ENCODE measurements at places on chromosomes 1 and 21. TPM values are rescaled to one million over a fixed set of nuclear protein-coding genes. Genes with fewer than 3 reads are reported as not detected.

The DNAJC6 gene
- total RNA-seq = 8.3 TPM

DNA sequence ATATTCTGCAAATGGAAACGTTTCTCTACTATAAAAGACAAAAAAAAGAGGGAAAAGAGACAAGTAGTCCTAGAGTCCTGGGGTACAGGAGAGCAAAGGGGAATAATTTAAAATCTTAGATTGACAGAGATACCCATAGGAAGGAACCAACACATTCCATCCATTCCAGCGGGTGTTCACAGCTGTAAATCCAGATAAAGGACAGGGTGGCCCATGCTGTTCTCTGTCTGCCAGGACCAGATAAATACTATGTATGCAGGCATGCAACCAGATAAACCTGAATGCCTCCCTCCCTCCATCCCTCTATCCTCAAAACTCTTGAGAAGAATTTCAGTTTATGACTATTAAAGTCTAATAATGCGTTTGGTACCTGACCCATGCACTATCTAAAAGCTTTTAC lies 131.8 kb downstream of the PTPN14 start:
- DNase-seq = no peak

- DNase-seq = no peak
These were observed 5.7 kb downstream of the ZNF672 start for GRCh38 chr1:248843687-248844086.

The LRRC40 gene
- 14.4 TPM for total RNA-seq

The ATP1A1 gene
- 149 TPM for total RNA-seq

The LIN28A gene
- not detected for total RNA-seq

GRCh38 chr1:110177775-110178174 lies 27.5 kb downstream of the SLC6A17 start:
- DNase-seq = no peak

The COL6A1 gene
- total RNA-seq = 1,327 TPM

GRCh38 chr1:22854688-22855565 lies 117.7 kb downstream of the LACTBL1 start:
- no peak for DNase-seq

The MXRA8 gene
- 71.7 TPM for total RNA-seq

The NR1I3 gene
- not detected for total RNA-seq

The C1orf159 gene
- total RNA-seq = 9.1 TPM

The GBP4 gene
- 9.6 TPM for total RNA-seq

GRCh38 chr1:8259498-8260290 lies 58.2 kb upstream of the SLC45A1 start:
- no peak for DNase-seq

DNA sequence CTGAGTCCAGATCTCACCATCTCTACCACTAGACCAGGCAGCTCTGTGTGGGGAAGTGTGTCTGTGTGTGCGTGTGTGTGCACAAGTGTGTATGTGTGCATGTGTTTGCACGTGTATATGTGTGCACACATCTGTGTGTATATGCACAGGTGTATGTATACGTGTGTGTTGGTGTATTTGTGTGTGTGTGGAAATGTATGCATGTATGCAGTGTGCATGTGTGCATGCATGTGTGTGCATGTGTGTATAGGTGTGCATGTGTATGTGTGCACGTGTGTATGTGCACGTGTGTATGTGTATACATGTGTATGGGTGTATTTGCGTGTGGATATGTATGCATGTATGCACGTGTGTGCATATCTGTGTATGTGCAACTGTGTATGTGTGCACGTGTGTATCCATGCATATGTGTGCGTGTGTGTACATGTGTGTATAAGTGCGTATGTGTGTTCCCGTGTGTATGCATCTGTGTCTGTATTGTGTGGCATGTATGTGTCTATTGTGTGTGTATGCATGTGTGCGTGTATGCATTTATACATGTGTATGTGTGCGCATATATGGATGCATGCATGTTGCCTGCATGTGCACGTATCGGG lies 3.1 kb downstream of the PLEKHN1 start:
- DNase-seq = no peak

The SERPINC1 gene
- total RNA-seq = not detected

The BGLAP gene
- total RNA-seq = not detected

DNA sequence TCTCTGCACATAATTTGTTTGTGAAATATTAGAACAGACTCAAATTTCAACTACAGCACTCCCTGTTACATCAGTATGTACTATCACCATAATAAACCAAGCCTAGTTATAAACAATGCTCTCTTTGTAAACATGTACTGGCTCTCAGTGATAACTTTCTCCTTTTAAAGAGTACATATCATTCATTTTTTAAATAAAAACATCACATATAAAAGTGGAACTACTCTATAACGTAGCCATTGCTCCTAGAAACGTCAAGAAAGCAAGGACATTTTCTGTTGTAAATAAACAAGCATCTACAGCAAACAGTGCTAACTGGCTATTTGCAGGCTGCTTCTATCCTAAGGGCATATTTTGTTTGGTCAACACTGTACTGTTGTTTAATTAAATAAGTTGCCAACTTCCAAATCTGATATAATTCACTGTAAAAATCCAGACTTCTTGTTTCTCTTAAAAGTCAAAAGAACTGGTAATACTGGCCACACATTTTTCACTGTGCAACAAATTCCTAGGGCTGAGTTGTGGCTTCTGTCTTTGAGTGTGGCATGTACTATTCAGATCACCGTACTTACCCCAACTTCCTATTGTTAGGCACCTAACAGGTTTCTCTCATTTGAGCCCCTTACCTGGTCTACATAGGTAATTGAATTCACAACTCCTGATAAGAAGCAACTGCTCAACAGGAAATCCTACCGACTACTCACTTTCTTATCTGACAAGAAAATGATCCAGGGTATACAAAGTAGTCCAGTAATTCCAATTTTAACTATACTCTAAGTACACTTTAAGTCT lies 111.9 kb downstream of the DENND1B start:
- no peak for DNase-seq

DNA sequence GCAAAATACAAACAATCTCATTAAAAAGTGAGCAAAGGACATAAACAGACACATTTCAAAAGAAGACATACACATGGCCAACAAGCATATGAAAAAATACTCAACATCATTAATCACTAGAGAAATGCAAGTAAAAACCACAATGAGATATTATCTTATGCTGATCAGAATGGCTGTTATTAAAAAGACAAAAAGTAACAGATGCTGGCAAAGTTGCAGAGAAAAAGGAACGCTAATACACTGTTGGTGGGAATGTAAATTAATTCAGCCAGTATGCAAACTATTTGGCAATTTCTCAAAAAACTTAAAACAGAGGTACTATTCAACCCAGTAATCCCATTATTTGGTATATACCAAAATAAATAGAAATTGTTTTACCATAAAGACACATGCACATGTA lies 32.2 kb upstream of the TNFSF18 start:
- no peak for DNase-seq

Data from esophagus muscularis mucosa (tissue), 4 donors.